Uterine smooth muscle cell (primary cell): ENCODE measurements at places on chromosomes 5 and 9. TPM values are rescaled to one million over a fixed set of nuclear protein-coding genes. Genes with fewer than 3 reads are reported as not detected.

Gene CCIN
- 5.9 and 8.5 TPM in 2 replicates for total RNA-seq

Gene ORM2
- not detected in 2 replicates for total RNA-seq

Gene TAF1L
- under 0.01 TPM in 2 replicates for total RNA-seq

Gene SOX30
- total RNA-seq: 0.12 TPM in 1 of 2 replicates, not detected in the other

Gene GPR151
- total RNA-seq: not detected in 2 replicates

Gene PCDHA8
- total RNA-seq: 0.11 and 0.12 TPM in 2 replicates

Gene STKLD1
- 0.77 and 1.1 TPM in 2 replicates for total RNA-seq

Gene CENPP
- 2.4 and 7.2 TPM in 2 replicates for total RNA-seq

Gene GRXCR2
- total RNA-seq: not detected in 2 replicates

Gene NTNG2
- total RNA-seq: 3.5 and 6.1 TPM in 2 replicates

Gene RNF224
- total RNA-seq: 0.11 TPM in 1 of 2 replicates, not detected in the other

Gene LAMC3
- 0.89 and 1.00 TPM in 2 replicates for total RNA-seq

Gene C9
- total RNA-seq: 0.55 and 1.1 TPM in 2 replicates

Gene OTP
- total RNA-seq: under 0.01 TPM in 1 of 2 replicates, not detected in the other

Gene PRSS3
- total RNA-seq: 22.4 and 82.3 TPM in 2 replicates

Gene MEGF10
- total RNA-seq: 0.12 and 0.22 TPM in 2 replicates

Gene PPP1R2B
- 0.11 and 0.12 TPM in 2 replicates for total RNA-seq

Gene CAVIN4
- 0.89 and 1.6 TPM in 2 replicates for total RNA-seq

Gene TRIP13
- total RNA-seq: 15.0 and 86.3 TPM in 2 replicates

Gene CRAT
- total RNA-seq: 31.2 and 41.6 TPM in 2 replicates

Gene BSPRY
- total RNA-seq: not detected in 2 replicates

Gene TNFSF8
- not detected in 2 replicates for total RNA-seq

Gene ANKRD34B
- not detected in 2 replicates for total RNA-seq

Gene LCN1
- total RNA-seq: 0.12 TPM in 1 of 2 replicates, not detected in the other

Gene TUSC1
- 10.4 and 14.9 TPM in 2 replicates for total RNA-seq

Gene RASGEF1C
- total RNA-seq: 0.11 TPM in 1 of 2 replicates, not detected in the other

Gene PPP3R2
- not detected in 2 replicates for total RNA-seq

Gene LOX
- 22.4 and 58.0 TPM in 2 replicates for total RNA-seq

Gene ENTPD8
- total RNA-seq: under 0.01 and 0.12 TPM in 2 replicates

Gene MCTP1
- total RNA-seq: 33.0 and 36.5 TPM in 2 replicates
